Cortex of kidney (tissue), 1 donor: ENCODE measurements at places on chromosomes 12 and 14.

GRCh38 chr14:38554026-38554425 lies 298.1 kb upstream of the CLEC14A start:
- no peak for DNase-seq

GRCh38 chr14:49955024-49955423 lies 62.1 kb downstream of the ARF6 start:
- no peak for DNase-seq

GRCh38 chr12:26010293-26010821 lies 51.9 kb downstream of the RASSF8 start:
- DNase-seq, result no peak

DNA sequence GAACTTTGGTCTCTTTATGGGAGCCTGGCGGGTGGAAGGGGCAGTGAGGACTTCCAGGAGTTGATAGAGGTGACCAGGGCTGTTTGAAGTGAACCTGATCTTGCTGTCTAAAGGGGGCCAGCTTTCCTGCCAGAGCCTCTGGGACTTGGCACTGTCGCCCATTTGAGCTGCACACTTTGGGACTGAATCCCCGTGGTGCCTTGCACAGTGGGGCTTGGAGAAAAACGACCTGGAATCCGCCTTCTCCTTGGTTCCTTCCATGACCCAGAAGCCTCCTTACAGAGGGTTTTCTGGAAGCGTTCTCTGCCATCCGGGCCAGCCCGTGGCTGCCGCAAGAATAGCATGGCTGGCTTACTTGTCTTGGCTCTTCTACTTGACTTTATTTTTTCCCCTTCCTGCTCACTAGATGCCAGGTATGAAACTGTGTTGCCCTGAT lies 2.0 kb downstream of the RFLNA start:
- DNase-seq, result no peak

- no peak for DNase-seq
Observed at GRCh38 chr12:59444932-59445331, 150.9 kb upstream of the SLC16A7 start.

- DNase-seq, result no peak
Observed at GRCh38 chr14:72855913-72856312, 38.0 kb downstream of the DPF3 start.

GRCh38 chr14:51219473-51220448 lies 20.3 kb upstream of the TMX1 start:
- no peak for DNase-seq

- no peak for DNase-seq
Observed at GRCh38 chr12:8970432-8970831, 18.9 kb upstream of the KLRG1 start.

DNA sequence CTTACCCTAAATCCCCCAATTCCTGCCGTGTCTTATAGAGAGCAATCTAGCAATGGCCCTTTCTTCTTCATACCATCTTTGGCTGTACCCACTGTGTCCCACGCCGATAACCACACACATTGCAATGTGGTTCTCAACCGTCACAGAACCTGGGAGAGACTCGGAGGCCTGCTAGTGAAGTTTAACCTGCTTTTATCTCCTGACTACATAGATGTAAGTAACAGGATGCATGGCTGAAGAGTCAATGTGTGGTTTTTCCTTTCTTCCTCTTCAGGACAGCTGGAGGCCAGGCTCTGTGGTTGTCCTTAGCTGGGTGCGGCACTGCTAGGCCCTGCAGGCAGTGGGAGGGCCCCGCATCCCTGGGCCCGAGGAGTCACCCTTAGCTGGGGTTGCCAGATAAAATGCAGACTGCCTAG lies 51.3 kb downstream of the ZNF664 start:
- DNase-seq, result no peak

DNA sequence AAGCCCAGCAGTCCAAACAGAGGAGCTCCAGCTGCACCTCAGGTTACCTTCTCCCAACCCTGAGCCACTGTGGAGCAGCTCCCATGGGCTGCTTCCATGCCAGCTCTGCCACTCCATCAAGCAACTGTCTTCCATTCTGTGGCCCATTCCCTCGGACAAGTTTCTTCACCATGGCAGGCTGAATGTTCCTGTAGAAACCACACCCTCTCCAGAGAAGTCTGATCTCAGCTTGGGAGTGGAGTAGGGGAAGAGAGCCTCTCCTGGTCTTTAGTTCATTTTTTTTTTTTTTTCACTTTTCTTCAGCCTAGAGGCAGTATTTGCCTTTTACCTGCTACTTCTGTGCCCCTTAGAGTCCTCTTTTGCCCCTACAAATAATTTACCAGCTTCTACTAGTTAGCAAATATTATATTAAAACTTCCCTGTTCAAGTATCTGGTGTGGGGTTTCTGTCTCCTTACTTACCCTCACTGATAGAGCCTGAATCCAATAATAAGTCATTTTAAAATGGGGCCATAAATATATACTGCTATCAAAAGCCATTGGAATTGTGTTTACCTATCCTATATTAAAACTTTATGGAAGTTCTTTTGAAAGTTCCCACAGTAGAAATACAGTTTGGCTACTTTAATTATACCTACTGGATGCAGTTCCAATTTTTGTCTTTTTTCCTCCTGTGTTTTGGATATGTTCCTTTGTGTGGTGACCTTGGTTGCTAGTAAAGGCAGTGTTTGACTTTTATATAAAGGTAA lies 11.7 kb upstream of the SLC17A8 start:
- no peak for DNase-seq

- DNase-seq, result no peak
Observed at GRCh38 chr12:116607039-116607438, 47.9 kb downstream of the MAP1LC3B2 start.
